ENCODE measurements at places on chromosomes 11 and 22.

DNA sequence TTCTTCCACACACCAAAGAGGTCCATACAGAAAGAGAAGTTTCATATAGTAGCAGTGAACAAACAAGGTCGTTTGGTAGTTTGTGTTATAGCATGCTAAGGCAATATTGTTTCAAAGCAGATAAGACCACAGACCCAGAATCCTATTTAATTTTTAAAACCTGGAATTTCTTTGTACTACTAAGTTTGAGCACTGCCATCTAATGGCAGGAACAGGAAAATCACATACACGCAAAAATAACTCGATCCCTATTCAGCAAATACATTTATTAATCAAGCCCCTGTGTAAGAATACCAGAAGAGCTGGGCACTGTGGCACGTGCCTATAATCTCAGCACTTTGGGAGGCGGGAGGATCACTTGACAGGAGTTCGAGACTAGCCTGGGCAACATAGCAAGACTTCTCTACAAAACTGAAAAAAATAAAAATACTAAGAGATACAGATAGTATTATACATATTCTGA, 2.9 kb upstream of the BTBD10 start:
- no peak for DNase-seq

DNA sequence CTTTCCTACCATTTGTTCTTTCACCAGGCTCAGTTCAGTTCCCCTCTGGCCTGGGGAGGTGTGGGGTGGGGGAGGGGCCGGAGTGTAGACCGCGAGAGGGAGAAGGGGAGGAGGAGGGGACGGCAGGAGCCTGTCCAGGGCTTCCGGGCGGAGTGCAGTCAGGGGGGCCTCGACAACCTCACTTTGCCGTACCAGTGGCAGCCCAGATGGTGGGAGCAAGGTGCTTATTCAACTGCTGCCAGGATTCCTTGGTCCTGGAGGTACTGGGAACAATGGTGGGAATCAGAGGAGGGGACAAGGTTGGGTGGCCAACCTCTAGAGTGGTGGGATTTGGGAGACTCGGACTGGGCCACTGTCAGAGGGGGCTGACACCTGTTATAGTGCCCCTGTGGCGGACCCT, 1.2 kb downstream of the BACE1 start:
- no peak for DNase-seq

DNA sequence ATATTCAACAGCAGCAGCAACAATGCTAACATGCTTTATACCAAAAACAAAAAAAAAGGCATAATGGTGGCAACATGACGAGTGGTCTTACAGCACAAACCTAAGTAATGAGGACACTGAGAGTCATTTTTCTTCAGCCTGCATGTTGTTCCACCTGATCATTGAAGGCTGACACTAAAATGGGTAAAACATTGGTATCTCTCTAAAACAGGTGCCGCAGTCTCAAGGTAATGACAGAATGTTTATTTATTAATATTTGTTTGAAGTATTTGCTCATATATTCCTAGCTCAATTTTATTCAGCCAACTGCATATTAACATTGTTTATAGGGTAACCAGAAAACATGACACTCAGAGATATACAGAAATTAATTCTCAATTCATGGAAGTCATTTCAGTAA, 8.3 kb upstream of the DEUP1 start:
- DNase-seq: no peak

- DNase-seq: no peak
These were observed 39.7 kb downstream of the ME3 start for GRCh38 chr11:86632499-86633269.

DNA sequence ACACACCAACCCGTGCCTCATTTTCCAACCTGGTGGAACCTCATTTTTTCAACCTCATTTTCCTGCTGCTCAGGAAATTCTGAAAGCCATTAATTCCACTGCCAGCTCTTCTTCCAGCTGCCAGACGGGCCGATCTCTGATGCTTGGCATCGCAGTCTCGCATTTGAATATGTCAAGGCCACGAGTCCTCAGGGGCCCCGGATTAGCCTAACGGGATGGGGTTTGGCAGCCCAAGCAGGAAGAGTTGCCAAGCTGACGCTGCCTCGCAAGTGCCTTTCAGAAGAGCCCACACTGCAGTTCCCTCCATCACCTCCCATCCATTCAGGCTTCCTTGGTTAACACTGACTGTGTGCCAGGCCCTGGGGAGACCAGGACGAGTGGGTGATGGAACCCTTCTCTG, 8.7 kb downstream of the RASD2 start:
- no peak for DNase-seq

- DNase-seq: no peak
These were observed 58.3 kb downstream of the PHF21B start for GRCh38 chr22:44951510-44951816.

GRCh38 chr11:44104481-44105294, 9.2 kb downstream of the EXT2 start:
- DNase-seq: no peak

GRCh38 chr11:13258855-13259254, 18.7 kb upstream of the BMAL1 start:
- DNase-seq: no peak

DNA sequence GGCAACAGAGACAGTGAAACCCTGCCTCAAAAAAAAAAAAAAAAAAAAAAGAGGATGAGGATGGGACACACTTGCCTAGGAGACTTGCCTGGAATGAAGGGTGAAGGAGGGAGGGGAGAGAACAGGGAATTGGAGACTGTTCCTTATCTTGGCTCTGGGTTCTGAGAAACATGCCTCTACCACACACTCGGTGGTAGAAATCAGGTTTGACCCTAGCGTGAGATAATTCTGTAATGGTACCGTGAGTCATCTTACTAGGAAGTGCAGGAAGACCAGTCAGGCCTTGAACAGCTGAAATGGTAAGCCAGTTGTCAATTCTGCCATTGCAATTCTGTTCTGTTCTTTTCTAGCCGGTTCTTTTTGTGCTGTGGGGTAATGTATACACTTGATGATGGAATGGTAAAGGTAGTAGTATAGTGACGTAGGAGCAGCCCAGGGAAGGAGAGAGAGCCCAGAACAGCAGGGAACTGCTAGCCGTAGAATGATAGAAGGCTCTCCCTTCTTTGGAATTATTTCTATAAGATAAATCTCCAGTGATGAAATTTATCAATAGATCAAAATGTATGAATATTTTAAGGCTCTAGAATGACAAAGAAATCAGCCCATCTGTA, 3.9 kb upstream of the AMBRA1 start:
- DNase-seq: no peak

DNA sequence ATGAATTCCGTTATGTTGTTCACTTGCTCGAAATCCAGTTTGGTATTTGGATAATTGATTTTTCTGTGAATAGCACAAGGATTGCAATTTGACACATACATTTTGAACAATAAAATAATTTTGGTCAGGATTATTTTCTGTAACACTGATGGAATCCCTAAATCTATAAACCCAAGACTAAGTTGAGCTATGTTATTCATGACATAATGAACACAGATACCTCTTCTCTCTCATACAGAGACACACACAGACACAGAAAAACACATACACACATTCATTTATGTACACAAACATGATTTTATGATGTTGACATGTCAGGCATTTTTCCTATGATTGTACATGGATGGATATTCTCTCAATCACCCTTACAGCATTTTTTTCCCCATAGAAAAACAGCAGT, at the start of gene OR4C5:
Gene OR4C5 (minus strand): TSS at position 101 of the 400 bp plus-strand sequence. CDS start 0 bp downstream, at position 101.
- no peak for DNase-seq

GRCh38 chr22:29701155-29701999, 18.4 kb upstream of the CABP7 start:
- DNase-seq: no peak

DNA sequence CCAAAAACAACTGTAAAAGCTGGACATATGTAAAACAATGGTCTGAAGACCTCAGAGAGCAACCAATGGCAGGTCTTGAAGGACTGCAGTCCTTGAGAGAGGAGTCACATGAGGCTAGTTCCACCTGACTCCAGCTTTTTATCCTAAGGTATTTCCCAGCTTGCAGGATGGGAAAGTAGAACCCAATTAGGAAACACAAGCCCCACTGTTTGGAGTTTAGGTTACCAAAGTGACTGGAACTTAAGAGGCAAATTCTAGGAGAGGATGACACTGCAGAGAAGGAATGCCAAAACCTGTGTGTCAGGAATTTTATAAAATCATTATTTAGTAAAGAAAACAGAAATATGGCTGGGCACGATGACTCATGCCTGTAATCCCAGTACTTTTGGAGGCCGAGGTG, 18.4 kb downstream of the OR2AT4 start:
- DNase-seq: no peak

GRCh38 chr11:95647871-95648270, 141.7 kb downstream of the FAM76B start:
- no peak for DNase-seq

- DNase-seq: no peak
These were observed 19.7 kb downstream of the FLI1 start for GRCh38 chr11:128713595-128713994.

DNA sequence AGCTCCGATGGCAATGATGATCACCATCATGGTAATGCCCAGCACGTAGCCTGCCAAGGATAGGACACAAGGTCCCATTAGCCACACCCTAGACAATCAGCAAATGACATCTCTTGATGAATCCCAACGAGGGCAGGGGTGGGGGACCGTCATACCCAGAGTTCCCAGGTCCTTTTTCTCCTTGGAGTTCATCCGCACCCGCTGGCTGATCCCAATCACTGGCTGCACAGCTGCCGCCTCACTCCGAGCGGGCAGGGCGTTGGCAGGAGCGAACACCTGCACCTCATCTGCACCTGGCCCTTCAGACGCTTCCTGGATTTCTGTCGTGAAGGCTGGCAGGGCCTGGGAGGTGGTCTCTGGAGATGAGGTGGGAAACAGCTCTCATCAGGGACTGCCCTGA, 2.9 kb downstream of the PIK3IP1 start:
- no peak for DNase-seq

DNA sequence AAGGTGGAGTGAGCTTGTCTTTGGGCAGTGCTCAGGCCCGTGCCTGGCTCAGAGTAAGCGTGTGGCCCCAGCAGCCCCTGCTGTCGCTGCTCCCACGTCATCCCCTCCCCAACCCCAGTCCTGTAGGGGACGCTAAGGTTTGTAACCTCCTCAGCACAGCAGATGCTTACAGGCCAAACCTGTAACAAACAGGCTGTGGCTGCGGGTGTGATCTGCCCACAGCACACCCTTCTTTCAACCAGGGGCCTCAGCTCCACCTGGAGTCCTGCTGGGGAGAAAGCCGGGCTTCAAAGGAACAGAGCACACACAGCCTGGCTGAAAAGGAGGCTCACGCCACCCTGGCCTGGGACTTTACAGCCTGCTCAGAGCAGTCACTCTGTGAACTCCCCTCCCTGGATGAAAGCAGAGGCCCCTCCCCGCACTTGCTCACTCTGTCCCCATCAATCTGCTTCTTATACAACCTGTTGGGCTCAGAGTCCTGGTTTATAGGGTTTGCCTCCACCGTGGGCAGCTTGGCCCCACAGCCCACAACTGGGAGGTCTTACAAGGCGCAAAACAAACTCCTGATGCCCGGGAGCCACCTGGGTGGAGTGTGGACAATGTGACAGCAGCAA, 54.3 kb downstream of the SCUBE1 start:
- DNase-seq: no peak

- no peak for DNase-seq
These were observed 39.4 kb upstream of the TSPAN18 start for GRCh38 chr11:44687388-44687787.

- no peak for DNase-seq
These were observed 18.1 kb downstream of the P2RX3 start for GRCh38 chr11:57356268-57356667.

DNA sequence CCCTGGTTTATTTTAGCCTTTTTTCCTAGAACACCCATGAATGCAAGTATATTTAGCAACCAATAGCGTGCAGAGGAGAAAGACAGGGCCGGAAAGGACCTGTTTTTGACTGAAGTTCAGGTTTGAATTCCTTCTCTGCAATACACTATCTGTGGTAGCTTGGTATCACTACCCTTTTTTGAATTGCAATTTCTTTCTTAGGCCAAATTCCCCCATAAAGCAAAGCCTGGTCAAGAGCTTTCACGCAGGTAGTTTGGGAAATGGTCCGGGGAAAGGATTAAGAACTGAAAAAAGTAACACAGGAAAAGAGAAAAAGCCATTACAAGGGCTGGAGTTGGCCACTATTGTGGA, 38.8 kb upstream of the PAMR1 start:
- DNase-seq: no peak

- DNase-seq: no peak
These were observed 13.8 kb downstream of the EHF start for GRCh38 chr11:34634694-34635062.

DNA sequence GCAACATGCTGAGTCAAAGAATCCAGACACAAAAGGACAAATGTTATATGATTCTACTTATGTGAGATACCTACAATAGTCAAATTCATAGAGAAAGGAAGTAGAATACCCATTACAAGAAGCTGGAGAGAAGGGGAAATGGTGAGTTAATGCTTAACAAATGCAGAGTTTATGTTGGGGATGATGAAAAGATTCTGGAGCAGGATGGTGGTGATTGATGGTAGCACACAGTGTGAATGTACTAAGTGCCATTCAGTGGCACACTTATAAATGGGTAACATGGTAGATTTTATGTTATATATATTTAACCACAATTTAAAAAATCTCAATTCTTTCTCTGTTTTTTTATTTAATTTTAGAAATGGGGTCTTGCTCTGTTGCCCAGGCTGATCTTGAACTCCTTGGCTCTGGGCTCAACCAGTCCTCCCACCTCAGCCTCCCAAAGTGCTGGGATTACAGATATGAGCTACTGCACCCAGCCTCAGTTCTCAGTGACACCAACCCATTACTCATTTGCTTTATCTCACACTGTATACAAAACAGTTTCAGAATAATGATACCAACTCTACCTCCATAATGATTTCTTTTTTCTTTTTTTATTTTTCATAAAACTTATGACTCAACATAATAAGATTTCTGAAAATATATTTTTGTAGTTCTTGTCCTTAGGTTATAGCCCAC, 9.6 kb upstream of the RELA start:
- no peak for DNase-seq

GRCh38 chr11:6401464-6401863, 11.2 kb downstream of the SMPD1 start:
- no peak for DNase-seq

- DNase-seq: no peak
These were observed 44.2 kb downstream of the PPFIA1 start for GRCh38 chr11:70314730-70315129.

GRCh38 chr11:78424334-78425270, 7.0 kb upstream of the GAB2 start:
- no peak for DNase-seq

DNA sequence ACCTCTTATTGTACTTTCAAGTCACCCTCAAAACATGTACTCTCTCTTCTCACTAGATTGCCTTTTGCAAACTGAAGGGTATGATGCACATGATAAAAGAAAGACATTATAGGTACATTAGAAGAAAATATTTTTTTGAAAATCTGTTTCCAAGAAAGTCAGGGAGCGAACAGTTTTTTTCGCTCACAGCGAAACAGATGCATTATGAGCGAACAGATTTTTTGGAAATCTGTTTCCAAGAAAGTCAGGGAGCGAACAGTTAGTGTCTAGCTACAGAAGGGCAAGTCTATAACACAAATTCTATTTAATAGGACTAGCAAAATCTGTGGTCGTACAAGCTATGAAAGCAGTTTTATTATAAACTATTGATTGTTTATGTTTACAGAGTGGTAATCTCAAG, 296.2 kb upstream of the ANO3 start:
- DNase-seq: no peak
